ENCODE measurements at places on chromosomes 6 and 20. TPM values are rescaled to one million over a fixed set of nuclear protein-coding genes. Genes with fewer than 3 reads are reported as not detected.

The KCNK16 gene
- not detected for total RNA-seq

The FNDC11 gene
- 1.0 TPM for total RNA-seq

The MYCT1 gene
- 13.0 TPM for total RNA-seq

The SLC35F1 gene
- 27.8 TPM for total RNA-seq

The TTLL9 gene
- total RNA-seq, result 12.1 TPM

DNA sequence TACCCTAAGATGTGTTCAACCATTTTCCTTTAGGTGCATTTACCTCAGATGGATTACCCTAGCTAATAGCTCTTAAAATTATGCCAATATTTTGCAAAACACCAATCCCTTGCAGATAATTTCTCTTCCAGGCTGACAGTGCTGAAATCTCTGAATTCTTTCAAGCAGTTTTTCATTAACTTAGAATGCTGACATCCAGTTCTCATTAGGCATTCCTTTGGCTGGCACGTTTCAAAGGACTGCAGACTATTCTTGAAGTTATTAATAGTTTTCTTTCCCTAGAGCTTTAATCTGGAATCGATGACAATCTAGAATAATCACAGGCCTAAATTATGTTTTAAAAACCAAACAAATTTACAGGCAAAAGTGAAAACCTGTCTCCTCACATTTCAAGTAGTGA is 68.3 kb downstream of the SMLR1 start:
- H3K27ac ChIP-seq, result no peak overlapping the region
- DNase-seq, result no peak
- no peaks in the 10 kb centered on the region for H3K27me3 ChIP-seq
- no peak overlapping the region for H3K4me3 ChIP-seq

- H3K4me1 ChIP-seq, result no peaks in the 10 kb centered on the region
- H3K27me3 ChIP-seq, result no peaks in the 10 kb centered on the region
- H3K4me3 ChIP-seq, result no peak overlapping the region
These were observed 119.4 kb downstream of the RFPL4B start for GRCh38 chr6:112466373-112467151.

GRCh38 chr6:130159956-130160355 is 62.8 kb downstream of the SAMD3 start:
- H3K36me3 ChIP-seq, result no peaks in the 10 kb centered on the region
- H3K27me3 ChIP-seq, result no peaks in the 10 kb centered on the region
- H3K27ac ChIP-seq, result no peak overlapping the region
- no peak overlapping the region for H3K4me3 ChIP-seq
- no peak for DNase-seq

DNA sequence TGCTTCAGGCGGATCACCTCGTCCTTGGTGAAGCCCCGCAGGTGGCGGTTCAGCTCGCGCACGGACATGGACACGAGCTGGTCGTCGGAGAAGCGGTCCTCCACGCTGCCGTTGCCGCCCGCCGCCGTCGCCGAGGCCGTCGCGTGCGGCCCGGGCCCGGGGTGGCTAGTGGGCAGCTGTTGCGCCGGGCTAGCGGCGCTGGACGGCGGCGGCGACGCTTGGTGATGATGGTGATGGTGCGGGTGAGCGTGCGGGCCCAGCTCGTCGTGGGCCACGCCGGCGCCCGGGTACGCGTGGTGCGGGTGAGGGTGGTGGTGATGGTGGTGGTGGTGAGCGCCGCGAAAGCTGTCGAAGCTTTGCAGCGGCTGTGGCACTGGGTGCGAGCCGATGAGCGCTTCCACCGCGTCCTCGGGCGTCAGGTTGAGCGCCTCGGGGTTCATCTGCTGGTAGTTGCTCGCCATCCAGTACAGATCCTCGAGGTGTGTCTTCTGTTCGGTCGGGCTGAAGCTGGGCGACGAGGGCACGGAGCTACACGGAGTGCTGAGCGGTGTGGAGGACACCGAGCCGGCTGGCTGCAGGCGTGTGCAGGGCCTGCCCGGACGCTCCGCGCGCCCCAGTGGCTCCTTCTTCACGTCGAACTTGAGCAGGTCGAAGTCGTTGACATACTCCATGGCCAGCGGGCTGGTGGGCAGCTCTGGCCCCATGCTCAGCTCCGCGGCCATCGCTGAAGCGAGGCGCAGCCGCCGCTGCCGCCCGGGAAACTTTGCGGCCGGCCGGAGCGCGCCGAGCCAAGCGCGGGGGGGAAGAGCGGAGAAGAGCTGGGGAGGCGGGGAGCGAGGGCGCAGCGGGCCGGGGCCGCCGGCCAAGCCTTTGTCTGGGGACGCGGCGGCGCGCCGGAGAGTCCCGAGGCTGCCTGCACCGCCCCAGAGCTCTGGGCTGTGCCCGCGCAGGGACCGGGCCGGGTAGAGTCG is 622 bp downstream of the MAFB start:
- peak overlapping the region; percentile 54 for H3K4me3 ChIP-seq
- peak overlapping the region; percentile 40 for H3K27ac ChIP-seq
- peaks cover 66% of the 10 kb centered on the region for H3K4me1 ChIP-seq
- peaks cover 85% of the 10 kb centered on the region for H3K27me3 ChIP-seq
- DNase-seq, result no peak
- peaks cover 2% of the 10 kb centered on the region for H3K36me3 ChIP-seq

- H3K4me1 ChIP-seq, result no peaks in the 10 kb centered on the region
- no peaks in the 10 kb centered on the region for H3K36me3 ChIP-seq
- no peaks in the 10 kb centered on the region for H3K27me3 ChIP-seq
These were observed 98.8 kb downstream of the EPB41L2 start for GRCh38 chr6:130964289-130964688.

DNA sequence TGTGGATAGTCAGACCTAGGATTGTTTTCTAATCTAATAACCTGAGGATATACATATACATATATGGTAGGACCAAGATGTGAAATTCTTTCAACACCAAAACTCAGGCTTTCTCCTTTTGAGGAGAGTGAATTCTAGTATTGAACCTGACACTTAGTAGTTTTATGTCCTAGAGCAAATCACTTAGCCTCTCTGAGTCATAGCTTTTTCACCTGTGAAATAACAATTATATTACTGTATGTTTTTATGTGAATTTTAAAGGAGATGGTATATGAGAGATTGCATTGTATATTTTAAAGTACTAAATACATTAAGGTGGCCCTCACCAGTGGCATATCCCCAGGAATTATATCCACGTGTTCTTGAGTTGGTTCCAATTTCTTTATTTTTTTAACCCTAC is 34.6 kb downstream of the TREML1 start:
- no peaks in the 10 kb centered on the region for H3K4me1 ChIP-seq
- H3K36me3 ChIP-seq, result no peaks in the 10 kb centered on the region
- no peak overlapping the region for H3K4me3 ChIP-seq
- H3K27ac ChIP-seq, result no peak overlapping the region
- no peak for DNase-seq

DNA sequence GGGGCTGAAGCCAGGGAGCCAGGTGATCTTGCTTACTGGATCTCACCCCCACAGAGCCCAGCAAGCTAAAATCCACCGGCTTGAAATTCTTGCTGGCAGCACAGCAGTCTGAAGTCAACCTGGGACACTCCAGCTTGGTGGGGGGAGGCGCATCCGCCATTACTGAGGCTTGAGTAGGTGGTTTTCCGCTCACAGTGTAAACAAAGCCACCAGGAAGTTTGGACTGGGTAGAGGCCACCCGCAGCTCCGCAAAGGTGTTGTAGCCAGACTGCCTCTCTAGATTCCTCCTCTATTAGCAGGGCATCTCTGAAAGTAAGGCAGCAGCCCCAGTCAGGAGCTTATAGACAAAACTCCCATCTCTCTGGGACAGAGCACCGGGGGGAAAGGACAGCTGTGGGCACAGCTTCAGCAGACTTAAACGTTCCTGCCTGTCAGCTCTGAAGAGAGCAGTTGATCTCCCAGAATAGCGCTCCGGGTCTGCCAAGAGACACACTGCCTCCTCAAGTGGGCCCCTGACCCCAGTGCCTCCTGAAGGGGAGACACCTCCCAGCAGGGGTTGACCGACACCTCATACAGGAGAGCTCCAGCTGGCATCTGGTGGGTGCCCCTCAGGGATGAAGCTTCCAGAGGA is 206.3 kb upstream of the KHDRBS2 start:
- no peaks in the 10 kb centered on the region for H3K4me1 ChIP-seq
- H3K27me3 ChIP-seq, result no peaks in the 10 kb centered on the region
- H3K4me3 ChIP-seq, result no peak overlapping the region

DNA sequence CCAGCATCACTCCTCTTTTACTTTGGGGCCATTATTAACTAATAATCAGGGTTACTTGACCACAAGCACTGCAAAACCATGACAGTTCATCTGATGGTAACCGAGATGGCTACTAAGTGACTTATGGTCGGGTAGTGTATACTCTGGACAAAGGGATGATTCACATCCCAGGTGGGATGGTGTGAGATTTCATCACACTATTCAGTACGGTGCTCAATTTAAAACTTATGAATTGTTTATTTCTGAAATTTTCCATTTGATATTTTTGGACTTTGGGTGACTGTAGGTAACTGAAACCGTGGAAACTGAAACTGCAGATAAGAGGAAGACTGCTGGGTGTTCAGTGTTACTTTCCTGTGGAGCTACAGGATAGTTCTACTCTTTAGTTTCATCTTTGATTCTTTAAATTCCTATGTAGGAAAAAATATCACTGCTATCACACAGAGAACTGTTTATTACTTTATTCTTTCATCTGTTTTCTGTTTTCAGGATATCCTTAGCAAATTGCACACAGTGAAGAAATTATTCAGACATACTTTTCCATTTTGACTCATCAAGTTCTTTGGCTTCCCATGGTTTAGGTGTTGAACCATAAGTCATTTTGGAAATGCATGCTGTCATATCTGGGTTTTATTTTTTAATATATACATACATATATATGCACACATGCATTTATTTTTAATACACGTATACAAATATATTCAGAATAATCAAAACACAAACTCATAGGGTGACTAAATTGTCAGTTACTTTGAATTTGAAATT is 59.1 kb upstream of the C20orf144 start:
- no peaks in the 10 kb centered on the region for H3K4me1 ChIP-seq
- H3K4me3 ChIP-seq, result no peak overlapping the region
- no peaks in the 10 kb centered on the region for H3K27me3 ChIP-seq
- DNase-seq, result no peak

DNA sequence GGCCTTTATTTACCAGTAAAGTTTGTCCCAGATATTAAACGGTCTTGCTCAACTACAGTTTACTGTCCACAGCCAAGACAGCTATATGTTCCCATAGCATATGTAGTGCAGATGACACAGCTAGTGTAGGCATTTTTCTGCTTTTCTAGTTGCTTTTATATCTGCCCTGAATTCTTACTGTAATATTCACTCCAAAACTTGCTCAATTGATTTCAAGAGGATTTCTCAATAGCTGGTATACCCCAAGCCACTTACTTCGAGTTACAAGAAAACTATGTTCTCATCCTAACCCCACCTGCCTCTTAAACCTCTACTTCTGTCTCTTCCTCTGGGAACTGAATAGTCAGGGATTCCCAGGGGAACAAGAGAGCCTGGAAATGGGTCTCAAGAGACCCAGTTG is 18.9 kb upstream of the ROS1 start:
- no peak for DNase-seq
- H3K27ac ChIP-seq, result no peak overlapping the region
- no peaks in the 10 kb centered on the region for H3K36me3 ChIP-seq
- H3K4me1 ChIP-seq, result peaks cover 1% of the 10 kb centered on the region

DNA sequence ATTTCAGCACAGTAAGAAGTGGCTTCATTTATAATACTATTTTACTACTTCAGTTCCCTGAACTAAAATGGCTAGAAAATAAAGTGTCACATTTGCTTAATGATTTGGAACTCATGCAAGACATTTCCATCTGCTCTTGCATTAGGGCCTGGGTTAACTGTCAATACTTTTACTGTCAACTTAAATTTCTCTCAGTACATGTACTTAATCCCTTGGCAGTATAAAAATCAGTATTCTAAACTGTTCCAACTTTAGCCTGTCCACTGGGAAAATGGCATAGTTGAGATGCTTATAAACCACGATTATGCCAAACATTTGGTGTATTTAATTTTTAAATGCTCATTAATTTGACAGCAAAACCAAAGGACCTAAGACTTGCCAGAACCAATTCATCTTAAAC is 154.5 kb downstream of the ASCC3 start:
- no peaks in the 10 kb centered on the region for H3K36me3 ChIP-seq
- no peak for DNase-seq
- H3K27ac ChIP-seq, result no peak overlapping the region
- H3K4me3 ChIP-seq, result no peak overlapping the region
- H3K27me3 ChIP-seq, result no peaks in the 10 kb centered on the region

- H3K27me3 ChIP-seq, result no peaks in the 10 kb centered on the region
- no peaks in the 10 kb centered on the region for H3K36me3 ChIP-seq
- no peaks in the 10 kb centered on the region for H3K4me1 ChIP-seq
- no peak overlapping the region for H3K27ac ChIP-seq
These were observed 81.2 kb downstream of the PREP start for GRCh38 chr6:105321728-105322127.

DNA sequence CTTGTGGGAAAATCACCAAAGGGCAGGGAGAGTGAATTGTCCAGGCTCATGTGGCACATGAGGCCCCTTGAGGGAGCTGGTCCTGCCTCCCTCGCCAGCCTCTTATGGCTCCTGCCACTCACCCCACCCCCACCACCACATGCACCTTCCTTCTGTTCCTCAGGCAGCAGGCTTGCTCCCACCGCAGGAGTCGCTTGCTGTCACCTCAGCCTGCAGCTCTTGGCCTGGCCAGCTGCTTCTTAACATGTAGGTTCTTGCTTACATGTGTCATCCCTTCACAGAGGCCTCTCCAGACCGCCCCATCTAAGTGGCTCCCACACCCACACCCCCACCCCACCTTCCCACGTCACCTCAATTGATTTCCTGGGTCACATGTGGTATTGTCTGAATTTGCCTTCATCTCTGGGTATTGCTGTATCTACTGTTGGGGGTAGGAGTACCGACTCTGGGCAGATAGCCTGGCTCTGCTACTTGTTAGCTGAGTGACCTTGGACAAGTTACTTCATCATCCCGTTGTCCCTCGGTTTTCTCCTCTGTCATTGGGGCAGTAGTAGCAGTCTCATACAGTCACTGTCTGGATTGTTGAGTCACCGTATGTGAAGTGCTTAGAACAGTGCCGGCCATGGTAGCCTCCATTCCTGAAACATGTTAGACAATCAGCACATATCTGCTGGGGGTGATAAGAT is 41.7 kb downstream of the SLC9A8 start:
- no peak for DNase-seq
- no peak overlapping the region for H3K4me3 ChIP-seq
- peaks cover 6% of the 10 kb centered on the region for H3K4me1 ChIP-seq
- H3K27me3 ChIP-seq, result no peaks in the 10 kb centered on the region

DNA sequence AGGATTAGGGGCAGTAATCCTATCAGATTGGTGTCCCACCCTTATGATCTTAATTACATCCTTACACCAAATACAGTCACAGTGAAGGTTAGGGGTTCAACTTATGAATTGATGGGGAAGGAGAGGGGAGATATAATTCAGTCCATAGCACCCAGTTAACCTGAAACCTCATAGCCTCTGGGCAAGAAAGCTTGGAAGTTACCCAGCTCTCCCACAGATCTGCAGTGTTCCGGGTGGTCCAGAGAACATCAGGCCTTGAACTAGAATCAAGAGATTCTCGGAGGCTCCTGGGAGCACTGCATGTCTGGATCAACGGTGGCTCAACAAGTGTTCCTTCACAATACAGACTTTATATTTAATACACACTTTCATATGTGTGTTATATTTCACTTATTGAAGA is 392.6 kb upstream of the MARCKS start:
- no peaks in the 10 kb centered on the region for H3K4me1 ChIP-seq
- no peak for DNase-seq
- no peaks in the 10 kb centered on the region for H3K27me3 ChIP-seq
- no peaks in the 10 kb centered on the region for H3K36me3 ChIP-seq
- no peak overlapping the region for H3K27ac ChIP-seq

- peak overlapping the region; percentile 92 for H3K27ac ChIP-seq
- no peaks in the 10 kb centered on the region for H3K27me3 ChIP-seq
- H3K4me1 ChIP-seq, result peaks cover 6% of the 10 kb centered on the region
These were observed 2.2 kb downstream of the SMPDL3A start for GRCh38 chr6:122791310-122791679.

GRCh38 chr6:145497006-145497405 is 238.3 kb downstream of the EPM2A start:
- H3K27ac ChIP-seq, result no peak overlapping the region
- no peaks in the 10 kb centered on the region for H3K27me3 ChIP-seq
- H3K4me3 ChIP-seq, result no peak overlapping the region
- no peaks in the 10 kb centered on the region for H3K4me1 ChIP-seq
- H3K36me3 ChIP-seq, result no peaks in the 10 kb centered on the region
- DNase-seq, result no peak

Measured in spinal cord (tissue), 10 donors.